Activated naive CD8-positive, alpha-beta T cell treated with anti-CD3 and anti-CD28 coated beads, Interleukin-2, amount 50 U/mL, for 24 hours (primary cell): ENCODE measurements at places on chromosomes 2 and 18.
A peak's percentile ranks its signal among the peaks of the same experiment; 100 is the strongest.

- no peak for DNase-seq
Observed at GRCh38 chr18:26764586-26764985, 100.9 kb downstream of the AQP4 start.

- DNase-seq = no peak
Observed at GRCh38 chr18:66662632-66663031, 58.7 kb upstream of the CDH19 start.

- DNase-seq = no peak
Observed at GRCh38 chr2:147681093-147681492, 163.7 kb upstream of the ACVR2A start.

- DNase-seq = no peak
Observed at GRCh38 chr2:1544478-1545069, 131.3 kb downstream of the TPO start.

DNA sequence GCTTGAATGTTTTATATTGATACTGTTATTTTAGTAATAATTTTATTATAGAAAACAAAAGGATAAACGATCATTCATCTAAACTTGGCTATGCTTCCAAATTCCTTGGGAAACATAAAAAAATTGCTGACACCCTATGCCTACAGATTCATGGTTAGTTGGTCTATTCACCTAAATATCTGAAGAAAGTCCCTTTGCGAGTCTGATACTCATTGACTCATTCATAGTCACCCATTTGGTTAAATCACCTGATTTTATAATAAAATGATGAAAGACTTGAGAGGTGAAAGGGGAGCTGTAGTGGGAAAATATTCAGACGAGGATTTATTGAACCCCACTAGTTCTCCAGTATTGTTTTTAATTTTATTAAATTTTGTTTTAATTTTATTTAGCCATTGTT is 112.0 kb downstream of the PTPN4 start:
- DNase-seq = no peak

DNA sequence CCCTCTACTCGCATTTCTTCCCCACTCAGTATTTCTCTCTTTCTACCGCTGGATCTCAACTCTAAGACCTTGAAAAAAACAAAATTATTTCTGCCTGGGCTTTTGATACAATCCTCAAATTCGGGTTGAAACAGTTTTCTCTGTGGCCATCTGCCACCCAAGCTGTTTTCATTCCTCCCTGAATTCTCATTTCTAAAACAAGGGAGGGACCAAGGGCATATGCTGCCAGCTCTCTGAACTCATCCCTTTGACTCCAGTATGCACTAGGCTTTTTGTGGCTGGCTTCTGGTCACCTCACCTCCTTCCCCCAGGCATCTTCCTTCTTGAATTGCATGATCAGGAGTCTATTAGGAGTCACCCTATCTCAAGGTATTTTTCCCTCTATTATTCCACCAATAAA is 49.5 kb downstream of the CCDC148 start:
- DNase-seq = no peak

GRCh38 chr2:121771976-121772742 is 16.7 kb downstream of the TSN start:
- DNase-seq = no peak

GRCh38 chr2:2641541-2642410 is 310.7 kb upstream of the MYT1L start:
- no peak for DNase-seq

DNA sequence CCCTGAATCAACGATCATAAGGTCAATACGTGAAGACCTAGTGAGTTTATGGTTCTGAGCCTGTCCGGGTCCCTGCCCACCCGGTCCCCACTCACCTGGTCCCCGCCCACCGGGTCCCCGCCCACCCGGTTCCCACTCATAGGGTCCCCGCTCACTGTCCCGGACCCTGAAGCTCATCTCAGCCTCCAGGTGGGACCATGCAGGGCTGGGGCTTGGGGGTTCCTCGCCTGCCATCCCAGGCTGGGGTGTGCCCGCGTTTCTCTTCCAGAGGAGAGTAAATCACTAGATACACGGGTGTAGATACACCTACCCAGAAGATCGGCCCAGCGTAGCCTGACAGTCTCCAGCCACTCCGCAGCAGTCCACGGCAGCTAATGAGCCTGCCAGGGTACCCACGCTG is 131.5 kb downstream of the MBP start:
- DNase-seq = no peak

- peak; percentile 48 for DNase-seq
Observed at GRCh38 chr18:77062518-77063003, 70.0 kb downstream of the MBP start.

- DNase-seq = no peak
Observed at GRCh38 chr2:120779781-120780283, 44.2 kb downstream of the GLI2 start.

- no peak for DNase-seq
Observed at GRCh38 chr18:67568166-67568565, 51.6 kb upstream of the DSEL start.

- no peak for DNase-seq
Observed at GRCh38 chr2:177058747-177059146, 153.8 kb upstream of the HNRNPA3 start.

DNA sequence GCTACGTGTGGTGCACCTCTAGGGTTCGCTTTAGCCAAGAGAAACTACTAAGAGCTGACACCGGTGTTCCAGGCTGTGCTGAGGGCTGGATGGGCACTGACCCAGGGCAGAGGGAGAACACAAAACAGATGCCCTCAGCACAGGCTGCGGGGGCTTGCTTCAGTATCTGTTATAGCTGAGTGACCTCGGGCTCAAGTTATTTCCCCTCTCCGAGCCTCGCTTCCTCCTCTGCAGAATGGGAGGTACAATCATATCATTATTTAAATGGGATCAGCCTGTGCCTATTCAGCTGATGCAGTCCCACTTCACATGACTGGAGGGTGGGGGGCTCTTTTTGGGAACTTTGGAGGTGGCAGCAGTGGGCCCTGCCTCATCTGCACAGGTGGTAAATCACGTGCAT is 156.1 kb upstream of the APCDD1 start:
- no peak for DNase-seq

GRCh38 chr2:237435844-237436587 is 22.1 kb upstream of the COL6A3 start:
- DNase-seq = no peak

- no peak for DNase-seq
Observed at GRCh38 chr2:51105811-51106210, 73.9 kb upstream of the NRXN1 start.

DNA sequence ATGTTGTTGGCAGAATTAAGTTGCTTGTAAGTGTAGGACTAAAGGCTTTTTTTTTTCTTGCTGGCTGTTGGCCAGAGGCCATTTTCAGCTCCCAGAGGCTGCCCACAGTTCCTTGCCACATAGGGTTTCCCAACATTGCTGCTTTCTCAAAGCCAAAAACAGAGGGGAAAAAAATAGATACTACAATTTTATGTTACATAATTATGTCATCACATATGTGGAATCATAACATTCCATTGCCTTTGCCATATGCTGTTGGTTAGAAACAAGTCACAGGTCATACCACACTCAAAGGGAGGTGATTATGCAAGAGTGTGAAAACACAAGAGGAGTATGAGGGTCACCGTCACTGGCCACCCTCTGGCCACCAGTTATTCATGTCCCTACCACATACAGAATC is 154.5 kb downstream of the RTN4 start:
- no peak for DNase-seq

- no peak for DNase-seq
Observed at GRCh38 chr2:75431763-75432162, 129.0 kb downstream of the EVA1A start.

DNA sequence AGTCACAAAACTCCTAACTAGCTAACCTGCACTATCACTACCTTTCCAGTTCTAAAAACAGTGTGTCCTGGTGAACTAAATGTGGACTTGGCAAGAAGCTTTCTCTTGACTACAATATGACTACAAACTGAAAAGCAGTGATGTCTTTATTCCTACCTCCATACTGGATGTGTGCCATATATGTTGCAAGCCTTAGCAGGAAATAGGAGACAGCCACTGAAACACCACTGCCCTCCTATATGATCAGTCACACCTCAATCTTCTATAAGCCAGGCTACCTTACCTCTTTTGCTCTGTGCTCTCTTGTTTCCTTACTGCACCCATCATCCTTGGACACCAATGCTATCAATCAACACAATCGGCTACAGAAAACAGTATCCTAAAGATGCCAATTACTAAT is 34.1 kb downstream of the SS18 start:
- no peak for DNase-seq

- no peak for DNase-seq
Observed at GRCh38 chr18:53191634-53192033, 851.6 kb downstream of the DCC start.

DNA sequence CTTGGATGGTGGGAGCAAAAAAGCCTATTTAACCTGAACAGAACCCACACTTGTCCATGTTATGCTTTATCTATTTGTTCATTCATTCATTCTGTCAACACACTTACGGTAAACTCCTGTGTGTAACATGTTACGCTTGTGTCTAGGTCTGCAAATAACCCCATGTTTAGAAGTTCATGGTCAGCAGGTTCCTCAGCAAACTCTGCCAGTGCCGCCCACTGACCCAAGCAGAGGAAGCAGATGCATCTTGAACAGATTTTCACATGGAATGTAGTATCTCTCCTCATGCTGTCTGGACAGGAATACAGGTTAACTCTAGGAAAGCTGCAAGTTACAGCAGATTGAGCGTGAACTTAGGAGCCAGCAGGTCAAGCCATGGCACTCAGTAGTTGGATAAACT is 213.7 kb upstream of the COPS8 start:
- DNase-seq = no peak

DNA sequence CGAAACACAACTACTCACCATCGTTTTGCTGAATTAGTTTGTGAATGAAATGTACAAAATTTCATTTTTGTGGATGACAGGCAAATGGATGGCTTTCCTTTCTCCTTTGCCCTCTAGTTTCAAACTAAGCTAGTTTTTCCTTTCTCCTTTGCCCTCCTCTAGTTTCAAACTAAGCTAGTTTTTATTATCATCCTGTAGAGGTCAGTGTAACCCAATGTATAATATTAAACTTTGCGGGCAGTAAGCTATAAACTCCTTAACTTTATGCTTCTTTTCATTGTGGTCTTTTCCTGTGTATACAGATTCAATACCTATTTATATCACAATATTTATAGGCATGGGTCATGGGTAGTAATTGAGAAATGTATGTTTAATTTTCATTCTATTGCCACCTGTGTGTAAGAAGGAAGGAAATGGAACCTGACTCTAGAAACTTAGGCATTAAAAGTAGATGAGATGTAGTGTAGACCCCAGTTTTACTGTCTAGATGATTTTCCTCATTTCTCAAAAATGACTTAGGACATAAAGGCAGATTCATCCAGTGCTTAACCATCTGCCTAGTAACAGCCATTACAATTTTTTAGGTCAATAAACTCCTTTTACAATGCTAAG is 58.1 kb downstream of the MAP3K19 start:
- no peak for DNase-seq

DNA sequence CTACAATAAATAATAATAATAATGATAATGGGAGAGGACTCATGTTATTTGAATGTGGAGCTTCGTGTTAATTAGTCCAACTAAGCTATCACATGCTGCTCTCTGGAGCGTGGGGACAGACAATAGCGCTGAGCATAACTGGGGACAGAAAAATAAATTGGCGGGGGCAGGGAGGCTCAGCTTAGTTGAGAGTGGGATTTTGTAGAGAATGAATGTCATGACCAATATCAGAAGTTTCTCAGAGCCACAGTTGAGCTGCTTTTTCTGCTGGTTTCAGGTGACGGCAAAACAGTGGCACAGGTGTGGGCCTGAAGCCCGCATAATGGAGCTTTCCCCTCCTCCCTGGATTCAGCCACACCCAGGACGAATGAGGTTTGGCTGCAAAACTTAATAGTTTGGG is 111.1 kb upstream of the CAB39 start:
- DNase-seq = no peak

DNA sequence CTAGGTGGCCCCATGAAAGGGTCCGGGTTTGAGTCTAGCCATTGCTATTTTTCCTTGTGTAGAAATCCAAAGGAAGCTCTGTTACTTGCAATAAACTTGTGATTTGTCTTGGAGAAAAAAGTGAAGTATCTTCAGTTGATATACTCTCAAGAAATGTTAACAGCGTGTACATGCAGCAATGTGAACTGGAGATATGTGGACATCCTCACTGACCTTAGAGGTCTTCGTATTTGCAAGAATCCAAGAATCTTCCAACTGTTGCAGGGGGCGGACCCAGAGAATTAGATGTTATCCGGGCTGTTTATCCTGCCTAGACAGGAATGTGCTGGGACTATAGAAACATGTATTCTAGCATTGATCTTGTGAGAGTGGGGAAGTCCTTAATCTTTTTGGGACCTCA is 187.6 kb downstream of the KCNS3 start:
- no peak for DNase-seq

DNA sequence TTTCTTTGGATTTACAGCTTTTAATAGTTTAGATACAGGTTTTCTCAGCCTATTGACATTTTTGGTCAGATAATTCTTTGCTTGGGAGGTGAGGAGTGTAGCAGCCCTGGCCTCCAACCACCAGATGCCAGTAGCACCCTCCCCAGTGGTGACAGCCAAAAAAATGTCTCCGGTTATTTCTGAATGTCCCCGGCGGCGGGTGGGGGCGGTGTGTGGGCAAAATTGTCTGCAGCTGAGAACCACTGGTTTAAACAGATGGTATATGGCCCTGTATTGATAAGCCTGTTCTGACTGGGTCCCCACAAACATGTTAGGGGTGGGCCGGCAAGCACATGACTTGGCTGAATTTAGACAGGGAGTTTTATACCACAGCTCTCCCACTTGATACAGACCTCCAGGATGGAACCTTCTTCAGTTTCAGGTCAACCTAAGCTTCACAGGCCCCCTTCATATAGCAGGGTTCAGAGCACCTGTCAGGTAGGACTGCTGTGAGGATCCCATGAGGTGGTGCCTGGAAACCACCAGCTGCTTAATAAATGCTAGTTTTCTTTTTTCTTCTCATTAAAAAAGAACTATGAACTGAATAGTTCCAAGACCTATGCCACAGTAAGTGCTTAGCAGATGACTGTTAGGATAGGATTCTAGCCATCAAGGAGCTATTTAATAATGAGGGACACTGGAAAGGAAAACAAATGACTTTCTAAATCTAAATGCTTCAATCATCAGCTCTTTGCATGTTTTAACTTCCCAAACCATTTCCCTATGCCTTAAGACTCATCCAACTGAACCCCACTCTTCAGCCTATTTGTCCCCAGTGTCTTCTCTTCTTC is 18.1 kb downstream of the LPIN2 start:
- DNase-seq = peak; percentile 71

- no peak for DNase-seq
Observed at GRCh38 chr18:68667121-68667520, 47.8 kb downstream of the TMX3 start.
